Mucosa of gallbladder (tissue), 1 donor: ENCODE measurements at places on chromosomes 2 and 18.

GRCh38 chr2:208266553-208266893 lies 468 bp downstream of the PIKFYVE start:
- DNase-seq, result no peak

- peak; percentile 86 for DNase-seq
Measured at GRCh38 chr18:7566567-7567473, at the start of gene PTPRM. PTPRM (plus strand) TSS chr18:7567316; CDS start chr18:7567819, 503 bp downstream.

DNA sequence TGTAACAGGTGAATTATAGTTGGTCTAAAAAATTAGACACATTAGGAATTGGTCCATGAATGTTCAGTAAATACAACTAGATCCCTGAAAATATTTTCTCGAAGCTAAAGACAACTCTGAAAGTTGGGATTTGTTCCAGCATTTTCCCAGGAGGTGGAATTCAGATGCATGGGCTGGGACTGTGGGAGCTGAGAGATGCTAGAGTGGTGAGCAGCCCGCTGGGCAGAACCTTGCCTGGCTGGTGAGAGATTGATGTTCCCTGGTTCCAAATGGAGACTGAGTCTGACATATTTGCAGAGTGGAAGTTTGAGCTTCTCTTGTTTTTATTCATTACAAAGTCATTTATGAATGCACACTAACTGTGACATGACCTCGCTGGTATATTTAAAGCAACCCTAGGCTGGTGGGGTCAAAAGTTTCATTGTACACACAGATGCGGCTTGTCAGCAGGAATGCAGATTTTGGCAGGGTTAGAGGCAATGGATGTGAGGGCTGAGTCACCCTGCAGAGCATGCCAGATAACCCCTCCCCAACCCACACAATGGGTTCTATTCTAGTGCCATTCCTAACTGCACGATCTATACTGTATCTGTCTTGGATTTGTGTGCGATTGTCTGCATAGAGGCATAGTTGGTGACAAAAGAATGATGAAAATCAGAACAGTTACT lies 23.5 kb upstream of the TMEM178A start:
- DNase-seq, result peak; percentile 22

GRCh38 chr2:47091118-47091517 lies 64.0 kb downstream of the STPG4 start:
- no peak for DNase-seq

DNA sequence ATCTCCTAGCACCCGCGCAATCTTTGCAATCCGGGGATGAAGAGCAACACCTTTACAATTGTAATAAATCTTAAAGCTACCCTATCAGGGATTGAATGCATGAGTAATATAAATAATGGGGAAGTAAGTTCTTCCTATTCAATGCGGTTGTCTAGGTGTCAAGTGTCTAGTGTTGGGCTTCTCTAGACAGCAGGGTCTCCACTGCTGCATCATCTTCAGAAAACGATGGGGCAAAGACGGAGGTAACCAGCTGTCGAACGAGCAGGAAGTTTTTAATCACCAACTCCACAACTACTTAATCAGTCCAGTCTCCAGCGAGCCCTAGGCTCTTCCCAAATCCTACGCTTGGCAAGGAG lies 573 bp downstream of the STAM2 start:
- no peak for DNase-seq

GRCh38 chr2:180999274-180999964 lies 19.0 kb downstream of the UBE2E3 start:
- no peak for DNase-seq

- no peak for DNase-seq
Measured at GRCh38 chr2:118638453-118638852, 209.0 kb downstream of the EN1 start.

DNA sequence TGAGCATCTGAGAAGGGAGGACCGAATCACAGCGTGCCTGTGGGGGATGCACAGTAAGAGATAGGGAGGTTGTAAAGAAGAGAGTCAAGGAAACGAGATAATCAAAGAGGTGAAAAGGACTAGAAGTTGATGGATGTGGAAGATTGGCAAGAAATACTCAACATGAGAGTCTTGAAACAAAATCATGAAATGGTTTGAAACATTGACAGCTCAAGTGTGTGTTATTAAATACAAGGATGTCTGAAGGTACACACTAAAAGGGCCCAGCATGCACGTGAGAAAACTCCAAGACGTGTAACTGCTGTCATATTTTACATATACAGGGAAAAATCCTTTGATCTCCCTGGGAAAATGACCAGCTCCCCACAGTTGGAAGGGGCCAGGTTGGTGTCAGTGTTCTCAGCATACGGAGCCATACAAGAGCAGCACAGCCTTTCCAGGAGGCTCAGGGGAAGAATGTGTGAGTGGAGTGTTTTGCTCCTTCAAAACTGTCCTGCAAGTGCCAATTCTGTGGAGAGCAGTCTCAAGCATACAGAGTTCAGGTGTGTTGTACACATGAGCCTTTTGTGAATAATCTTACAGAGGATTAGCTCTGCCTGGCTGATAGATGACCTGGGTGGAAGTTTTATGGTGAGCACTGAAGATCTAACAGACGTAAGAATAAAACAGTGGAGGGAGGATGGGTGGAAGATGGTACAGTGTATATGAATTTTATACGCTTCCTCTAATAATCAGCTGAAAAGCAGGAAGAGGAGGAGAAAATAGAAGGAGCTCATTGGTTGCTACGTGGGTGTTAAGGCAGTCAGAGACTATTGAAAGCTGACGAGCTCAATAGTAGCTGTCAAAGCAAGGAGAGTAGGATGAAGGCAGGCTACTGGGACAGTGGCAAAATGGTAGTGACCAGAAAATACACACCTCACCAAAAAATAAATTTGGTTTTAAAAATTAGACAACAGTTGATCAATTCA lies 126.8 kb downstream of the ATP9B start:
- DNase-seq, result no peak

- no peak for DNase-seq
Measured at GRCh38 chr18:63879709-63880108, 7.8 kb upstream of the SERPINB2 start.

GRCh38 chr2:96679848-96680247 lies 37.3 kb downstream of the FER1L5 start:
- DNase-seq, result no peak

DNA sequence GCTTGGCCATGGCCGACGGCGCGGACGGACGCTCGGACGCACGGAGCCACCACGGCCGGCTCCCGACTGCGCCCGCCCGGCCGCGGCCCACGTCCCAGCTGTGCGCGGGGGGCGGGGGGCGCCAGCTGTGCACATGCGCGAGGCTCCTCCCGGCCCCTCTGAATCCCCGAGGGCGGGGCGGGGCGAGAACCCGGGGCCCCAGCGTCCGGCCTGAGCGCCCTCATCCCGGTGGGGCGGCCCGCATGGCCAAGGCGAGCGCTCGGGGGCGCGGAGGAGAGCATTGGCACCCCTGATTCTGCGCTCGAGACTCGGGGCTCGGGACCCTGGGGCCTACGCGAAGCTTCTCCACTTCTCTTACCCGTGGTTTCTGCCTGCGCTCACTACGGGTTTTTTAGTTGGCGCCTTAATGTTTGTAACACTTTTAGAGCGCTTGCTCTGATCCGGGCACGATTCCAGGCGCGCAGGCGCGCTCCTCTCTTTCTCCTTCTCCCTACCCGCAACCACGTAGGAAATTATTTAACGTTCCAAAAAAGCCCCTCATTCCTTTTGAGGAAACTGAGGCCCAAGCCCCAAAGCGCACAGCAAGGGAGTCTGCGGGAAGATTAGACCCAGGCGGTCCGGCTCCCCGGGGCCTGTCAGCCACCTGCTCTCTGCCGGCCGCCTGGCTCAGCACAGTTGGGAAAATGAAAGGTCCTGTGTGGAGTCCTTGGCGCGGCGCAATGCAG lies at the start of gene PXDN:
Gene PXDN, minus strand, starts transcription at position 70 of the 725 bp plus-strand sequence. Its CDS starts 60 bp downstream, at position 10.
- DNase-seq, result peak; percentile 29

DNA sequence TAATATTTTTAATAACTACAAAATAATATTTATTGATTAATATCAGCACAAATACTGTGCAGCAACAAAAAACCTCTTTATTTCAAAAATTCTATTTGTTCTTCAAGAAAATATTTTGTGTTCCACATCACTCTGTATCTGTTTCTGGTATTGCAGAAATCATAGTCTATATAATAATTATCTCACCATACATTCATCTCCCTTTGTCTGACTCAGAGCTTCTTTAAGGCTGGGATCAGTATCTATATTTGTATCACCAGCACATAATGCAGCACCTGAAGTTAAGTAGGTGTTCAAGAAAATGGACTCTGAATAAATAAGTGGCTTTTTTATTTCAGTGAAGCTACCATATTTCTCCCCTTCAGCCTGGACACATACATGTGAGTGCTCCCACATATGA lies 1.6 kb upstream of the MARCHF4 start:
- DNase-seq, result no peak

- DNase-seq, result no peak
Measured at GRCh38 chr2:170248574-170249393, 70.8 kb downstream of the MYO3B start.
